ENCODE measurements at places on chromosomes 11 and 22.

DNA sequence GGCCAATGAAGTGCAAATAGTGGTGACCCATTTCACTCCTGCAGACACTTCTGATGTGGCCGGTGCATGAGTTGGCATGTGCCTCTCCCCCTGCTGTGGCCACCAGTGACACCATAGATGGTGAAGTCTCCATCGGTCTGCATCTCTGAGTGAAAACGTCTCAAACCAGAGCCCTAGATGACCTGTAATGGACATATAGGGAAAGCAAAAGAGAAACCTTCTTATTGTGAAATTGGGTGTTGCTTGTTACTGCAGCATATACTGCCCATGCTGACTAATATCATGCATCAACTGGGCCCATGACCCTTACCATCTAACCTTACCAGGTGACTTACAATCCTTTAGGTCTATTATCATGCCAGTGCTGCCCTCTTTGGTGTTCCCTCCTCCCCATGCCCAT is 11.7 kb upstream of the VPS37C start:
- no peak for DNase-seq

DNA sequence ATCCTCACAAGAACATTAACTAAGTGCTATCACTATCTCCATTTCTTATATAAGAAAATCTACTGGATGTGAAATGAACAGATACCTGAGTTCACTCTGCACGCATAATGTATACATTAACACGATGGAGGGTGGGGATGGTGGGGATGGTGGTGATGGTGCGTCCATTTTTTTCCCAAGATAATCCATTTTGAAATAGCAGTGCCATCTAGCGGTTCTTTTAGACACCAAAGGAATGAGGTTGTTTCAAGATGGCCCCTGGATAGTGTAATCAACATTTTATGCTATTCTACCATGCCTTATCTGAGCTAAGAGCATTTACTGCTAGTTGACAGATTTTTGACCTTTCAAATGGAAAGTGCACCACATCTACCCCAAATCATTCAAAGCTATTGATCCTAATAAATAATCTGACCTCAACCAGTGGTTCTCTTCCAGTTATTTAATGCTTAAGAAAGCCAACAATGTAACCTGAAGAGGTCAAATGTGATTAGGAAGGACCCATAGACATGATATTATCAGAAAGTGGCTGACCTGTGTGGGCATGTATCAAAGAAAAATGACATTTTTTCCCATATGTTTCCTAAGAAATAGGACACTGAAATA is 714.7 kb upstream of the TENM4 start:
- DNase-seq: no peak

DNA sequence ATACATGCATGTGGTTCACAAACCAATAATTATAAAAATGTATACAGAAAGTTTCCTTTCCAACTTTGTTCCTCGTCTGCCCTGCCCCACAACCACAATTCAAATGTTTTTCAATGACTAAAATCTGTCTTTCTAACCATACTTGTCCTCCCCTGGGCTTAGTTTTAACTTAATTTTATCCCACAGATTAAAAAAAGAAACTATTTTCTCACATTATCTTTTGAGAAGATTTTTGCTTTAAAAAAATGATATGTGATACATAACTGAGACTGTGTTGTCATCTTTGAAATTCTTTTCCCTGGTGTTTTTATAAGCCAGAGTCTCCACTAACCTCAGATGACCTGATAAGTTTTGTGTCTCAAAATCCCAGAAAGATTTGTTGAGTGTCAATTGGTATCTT is 79.0 kb downstream of the FDX1 start:
- DNase-seq: no peak

- DNase-seq: no peak
These were observed 25.4 kb downstream of the APIP start for GRCh38 chr11:34890812-34891211.

- peak; percentile 55 for DNase-seq
These were observed 163.4 kb upstream of the NECTIN1 start for GRCh38 chr11:119892311-119892808.

GRCh38 chr11:119919656-119920055 is 190.7 kb upstream of the NECTIN1 start:
- DNase-seq: no peak

DNA sequence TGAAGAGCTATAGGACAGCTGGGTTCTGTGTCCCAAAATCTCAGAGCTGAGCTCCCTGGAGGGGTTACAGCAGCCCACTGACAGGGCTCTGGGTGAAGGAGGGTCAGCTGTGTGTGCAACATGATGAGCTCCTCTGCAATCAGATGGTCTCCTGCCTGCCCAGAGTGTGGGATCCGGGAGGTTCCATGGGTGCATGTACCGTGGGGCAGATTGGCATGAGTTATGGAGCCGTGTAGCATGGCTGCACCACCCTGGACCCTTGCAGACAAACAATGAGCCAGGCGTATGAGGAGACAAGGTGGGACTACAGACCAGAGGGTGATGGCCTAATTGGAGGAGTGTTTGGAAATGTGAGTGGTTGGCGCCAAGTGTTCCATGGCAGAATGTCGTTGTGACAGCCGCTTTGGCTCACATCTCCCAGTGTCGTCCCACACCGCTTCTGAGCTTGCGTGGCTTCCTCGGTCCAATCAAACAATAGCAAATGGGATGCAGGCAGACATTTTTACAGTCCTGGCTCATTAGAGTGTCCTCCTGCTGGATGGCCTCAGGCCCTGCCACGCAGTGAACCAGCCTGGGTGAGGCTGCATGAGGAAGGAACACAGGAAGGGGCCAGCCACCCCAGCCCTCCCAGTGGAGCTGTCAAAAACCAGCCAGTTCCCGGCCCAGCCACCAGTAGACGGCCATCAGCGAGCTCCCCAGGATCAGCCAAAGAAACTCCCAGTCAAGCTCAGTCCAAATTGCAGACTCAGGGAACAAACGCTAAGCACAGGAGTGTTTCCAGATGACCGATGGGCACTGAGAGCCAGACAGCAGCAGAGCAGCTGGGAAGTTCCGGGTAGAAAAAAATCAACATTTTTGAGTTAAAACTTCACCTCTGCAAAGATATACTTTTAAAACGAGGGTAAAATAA is 1066.9 kb downstream of the BRD1 start:
- no peak for DNase-seq

- DNase-seq: no peak
These were observed 44.4 kb upstream of the KCNQ1OT1 start for GRCh38 chr11:2744166-2744565.

DNA sequence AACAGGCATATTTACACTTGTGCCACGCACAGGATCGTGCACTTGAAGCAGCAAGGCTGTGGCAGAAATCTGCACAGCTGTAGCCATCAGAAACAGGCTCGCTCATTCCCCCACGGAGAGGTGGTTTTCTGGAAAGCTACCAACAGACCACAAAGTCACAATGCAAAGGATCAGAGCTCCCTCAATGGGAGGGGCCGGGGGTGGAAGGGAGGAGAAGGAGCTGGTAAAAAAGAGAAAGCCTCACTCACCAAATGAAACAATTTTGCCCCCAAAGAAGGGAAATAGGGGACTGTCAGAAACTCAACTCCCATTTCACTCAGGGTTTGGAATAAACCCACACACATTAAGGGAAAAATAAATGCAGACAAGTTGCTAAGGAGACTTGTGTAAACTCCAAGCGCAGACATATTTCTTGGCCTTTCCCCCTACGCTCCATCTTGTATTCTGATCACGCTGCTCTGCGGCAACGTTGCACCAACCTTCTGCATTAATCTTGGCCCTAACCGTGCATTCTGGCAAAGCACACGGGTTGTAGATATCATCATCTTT is 43.2 kb upstream of the BLID start:
- DNase-seq: peak; percentile 19

GRCh38 chr11:69301455-69302401 is 7.8 kb downstream of the MYEOV start:
- DNase-seq: no peak

DNA sequence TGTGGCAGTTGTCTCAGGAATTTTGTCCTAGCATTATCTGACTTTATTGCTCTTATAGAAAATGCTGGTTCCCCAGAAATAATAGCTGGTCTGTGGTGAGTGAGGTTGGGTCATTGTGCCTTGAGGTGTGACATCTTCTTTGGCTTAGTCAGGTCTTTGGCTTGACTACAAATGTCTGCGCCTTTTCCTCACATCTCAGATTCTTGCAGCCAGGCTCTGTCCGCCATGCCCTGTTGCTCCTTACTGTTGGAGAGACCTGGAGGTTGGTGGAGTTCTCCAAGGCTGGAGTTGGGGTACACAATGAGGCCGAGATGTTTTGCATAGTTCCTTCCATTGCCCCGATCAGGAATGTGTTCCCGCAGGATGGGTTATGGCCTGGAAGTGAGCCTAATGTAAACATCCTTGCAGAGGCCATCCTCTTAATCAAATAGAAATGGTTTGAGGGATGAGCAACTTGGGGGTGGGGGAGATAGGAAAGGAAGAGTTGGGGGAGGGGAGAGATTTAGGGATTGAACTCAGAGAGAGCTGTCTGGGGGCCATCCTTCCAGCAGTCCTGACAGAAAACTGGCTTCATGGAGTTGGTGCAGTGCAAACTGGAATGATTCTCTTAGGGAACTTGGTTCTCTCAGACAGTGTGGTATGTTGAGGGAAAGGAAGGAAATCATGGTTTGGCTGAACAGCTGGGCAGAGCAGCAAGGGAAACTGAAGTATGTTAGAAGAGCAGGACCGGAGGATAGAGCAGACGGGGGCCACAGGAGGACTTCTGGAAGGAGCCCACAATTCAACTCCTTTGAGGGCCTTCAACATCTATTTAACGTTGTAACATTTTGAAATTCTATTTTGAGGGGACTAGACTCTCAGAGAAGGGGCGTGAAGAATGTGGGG is 49.9 kb downstream of the ZBTB16 start:
- DNase-seq: no peak

DNA sequence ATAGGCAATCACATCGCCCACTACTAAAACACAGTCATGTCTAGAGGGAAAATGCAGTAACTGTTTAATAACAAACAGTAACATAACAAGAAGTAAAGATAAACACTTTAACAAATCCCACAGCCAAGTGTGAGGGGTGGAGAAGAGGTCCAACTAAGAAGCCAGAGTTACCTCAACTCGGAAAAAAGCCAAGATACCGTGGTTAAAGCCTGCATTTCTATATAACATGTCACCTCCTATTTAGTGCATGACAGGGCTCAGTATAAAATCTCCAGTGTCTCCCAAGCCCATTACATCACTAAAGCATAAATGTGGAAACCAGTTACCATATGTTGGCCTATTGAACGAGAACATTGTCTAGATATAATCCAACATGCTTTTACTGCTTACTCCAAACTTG is 281.7 kb downstream of the LRRC4C start:
- DNase-seq: no peak

DNA sequence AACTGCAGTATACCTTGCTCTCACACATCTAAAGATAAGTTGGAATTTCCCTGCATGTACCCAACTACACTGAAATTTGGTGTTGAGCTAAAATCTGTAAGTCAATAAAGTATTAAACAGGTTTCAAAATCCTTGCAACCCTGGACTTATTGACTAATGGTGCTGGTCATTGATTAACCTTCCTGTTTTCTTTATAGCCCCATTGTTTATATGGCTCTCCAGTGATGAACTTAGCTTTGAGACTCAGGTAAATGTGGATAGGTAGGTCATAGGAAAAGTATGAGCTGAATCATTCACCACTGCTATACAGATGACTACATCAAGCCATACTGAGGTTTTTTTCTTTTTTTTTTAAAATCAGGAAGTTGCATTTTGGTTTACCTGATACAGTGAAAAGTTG is 132.7 kb downstream of the FAT3 start:
- no peak for DNase-seq

DNA sequence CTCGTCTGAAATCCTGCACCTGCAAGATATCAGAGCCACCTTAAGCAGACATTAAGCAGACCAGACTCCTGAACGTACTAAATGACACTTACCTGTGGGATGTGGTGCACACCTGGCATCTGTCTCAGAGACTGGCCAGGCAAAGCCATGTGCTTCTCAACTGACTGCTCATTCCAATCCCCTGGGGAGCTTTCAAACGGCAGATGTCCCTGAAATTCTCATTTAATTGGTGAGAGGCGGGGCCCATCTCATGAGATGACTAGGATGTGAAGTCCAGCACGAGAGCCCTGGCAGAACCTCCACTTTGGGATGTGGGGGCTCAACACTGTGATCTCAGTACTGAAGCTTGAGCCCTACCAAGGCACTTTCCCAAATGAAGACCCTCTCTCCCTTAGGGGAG is 84.9 kb upstream of the HMGXB4 start:
- no peak for DNase-seq

- DNase-seq: no peak
These were observed 183.9 kb upstream of the CTSC start for GRCh38 chr11:88521399-88521798.

- peak; percentile 59 for DNase-seq
These were observed 740 bp downstream of the EML3 start for GRCh38 chr11:62611705-62612365.

GRCh38 chr11:116466801-116467200 is 306.0 kb downstream of the BUD13 start:
- DNase-seq: no peak

DNA sequence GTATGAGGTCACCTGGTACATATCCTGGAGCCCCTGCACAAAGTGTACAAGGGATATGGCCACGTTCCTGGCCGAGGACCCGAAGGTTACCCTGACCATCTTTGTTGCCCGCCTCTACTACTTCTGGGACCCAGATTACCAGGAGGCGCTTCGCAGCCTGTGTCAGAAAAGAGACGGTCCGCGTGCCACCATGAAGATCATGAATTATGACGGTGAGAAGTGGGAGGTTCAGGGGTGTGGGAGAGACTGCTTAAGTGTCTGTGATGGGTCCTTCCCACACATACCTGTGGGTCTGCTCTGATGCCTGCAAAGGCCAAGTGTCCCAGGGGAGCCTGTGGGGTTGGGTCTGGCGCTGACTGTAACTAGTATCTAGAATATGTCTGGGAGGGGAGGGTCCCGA is 3.9 kb downstream of the APOBEC3G start:
- DNase-seq: no peak

DNA sequence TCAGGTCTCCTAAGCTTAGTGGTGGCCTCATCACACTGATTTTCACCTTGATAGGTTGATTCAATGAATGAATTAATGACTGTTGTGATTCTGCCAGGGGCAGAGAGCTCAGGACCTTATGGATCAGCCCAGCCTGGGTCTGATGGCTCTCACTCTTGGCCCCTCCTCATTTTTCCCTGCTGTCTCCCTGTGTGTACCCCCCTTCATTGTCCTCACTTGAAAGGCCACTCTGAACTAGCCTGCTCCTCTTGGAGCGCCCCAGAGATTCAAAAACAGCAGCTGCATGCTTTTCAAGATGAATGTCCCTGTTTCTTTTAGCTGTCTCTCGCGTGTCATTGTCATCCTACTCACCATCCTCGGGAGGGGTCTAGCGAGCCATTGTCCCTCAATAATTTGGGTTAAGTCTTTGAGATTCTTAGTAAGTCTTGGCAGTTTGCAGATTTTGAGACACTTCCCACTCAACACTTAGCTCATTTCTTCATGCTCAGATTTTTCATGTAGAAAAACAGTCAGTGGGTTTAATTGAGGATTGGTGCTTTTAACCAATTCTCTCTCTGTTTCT is 42.5 kb upstream of the MICAL2 start:
- DNase-seq: no peak

GRCh38 chr22:20646415-20646814 is 127.5 kb upstream of the SERPIND1 start:
- no peak for DNase-seq

- no peak for DNase-seq
These were observed 20.5 kb upstream of the GSTP1 start for GRCh38 chr11:67562963-67563704.
